ENCODE measurements at places on chromosomes 7 and 10. TPM values are rescaled to one million over a fixed set of nuclear protein-coding genes. Genes with fewer than 3 reads are reported as not detected.

DNA sequence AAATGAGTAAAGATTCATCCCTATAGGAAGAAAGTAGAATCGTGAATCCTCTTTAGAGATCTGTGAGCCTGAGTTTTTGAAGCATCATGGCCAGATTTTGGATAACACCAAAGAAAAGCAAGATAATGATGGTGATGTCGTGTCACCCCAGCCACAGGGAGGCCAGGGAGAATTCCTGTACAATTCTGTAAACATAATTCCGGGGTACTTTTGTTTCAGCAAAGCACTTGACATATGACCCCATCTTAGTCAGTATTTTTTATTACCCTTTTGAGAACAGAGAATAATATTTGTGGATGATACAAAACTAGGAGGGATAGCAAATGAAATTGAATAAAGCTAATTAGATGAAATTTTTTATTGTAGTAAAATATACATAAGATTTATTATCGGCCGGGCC is 33.8 kb downstream of the NACAD start:
- no peak overlapping the region for H3K27ac ChIP-seq
- no peak for DNase-seq
- no peaks in the 10 kb centered on the region for H3K27me3 ChIP-seq
- no peaks in the 10 kb centered on the region for H3K4me1 ChIP-seq
- no peaks in the 10 kb centered on the region for H3K36me3 ChIP-seq

DNA sequence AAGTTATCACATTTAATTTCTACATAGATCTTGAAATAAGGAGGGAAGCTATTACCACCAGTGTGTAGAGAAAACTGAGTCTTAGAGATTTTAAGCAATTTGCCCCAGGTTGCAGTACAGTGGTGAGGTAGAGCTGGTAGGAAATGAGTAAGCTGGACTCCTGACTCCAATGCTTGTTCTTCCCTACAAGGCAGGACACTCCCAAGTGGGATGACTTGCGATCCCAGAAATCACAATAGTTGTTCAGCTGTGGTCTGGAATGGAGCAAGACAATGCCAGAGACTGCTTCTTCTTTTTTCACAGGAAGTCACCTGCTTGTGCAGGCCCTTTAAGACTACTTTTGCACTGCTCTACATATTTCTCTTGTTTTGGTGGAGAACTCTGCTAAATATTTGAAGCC is 327.2 kb upstream of the BMPER start:
- H3K4me3 ChIP-seq = no peak overlapping the region
- H3K27me3 ChIP-seq = no peaks in the 10 kb centered on the region
- no peak overlapping the region for H3K27ac ChIP-seq
- no peaks in the 10 kb centered on the region for H3K36me3 ChIP-seq

HILPDA gene
- 41.5 TPM for total RNA-seq

DNA sequence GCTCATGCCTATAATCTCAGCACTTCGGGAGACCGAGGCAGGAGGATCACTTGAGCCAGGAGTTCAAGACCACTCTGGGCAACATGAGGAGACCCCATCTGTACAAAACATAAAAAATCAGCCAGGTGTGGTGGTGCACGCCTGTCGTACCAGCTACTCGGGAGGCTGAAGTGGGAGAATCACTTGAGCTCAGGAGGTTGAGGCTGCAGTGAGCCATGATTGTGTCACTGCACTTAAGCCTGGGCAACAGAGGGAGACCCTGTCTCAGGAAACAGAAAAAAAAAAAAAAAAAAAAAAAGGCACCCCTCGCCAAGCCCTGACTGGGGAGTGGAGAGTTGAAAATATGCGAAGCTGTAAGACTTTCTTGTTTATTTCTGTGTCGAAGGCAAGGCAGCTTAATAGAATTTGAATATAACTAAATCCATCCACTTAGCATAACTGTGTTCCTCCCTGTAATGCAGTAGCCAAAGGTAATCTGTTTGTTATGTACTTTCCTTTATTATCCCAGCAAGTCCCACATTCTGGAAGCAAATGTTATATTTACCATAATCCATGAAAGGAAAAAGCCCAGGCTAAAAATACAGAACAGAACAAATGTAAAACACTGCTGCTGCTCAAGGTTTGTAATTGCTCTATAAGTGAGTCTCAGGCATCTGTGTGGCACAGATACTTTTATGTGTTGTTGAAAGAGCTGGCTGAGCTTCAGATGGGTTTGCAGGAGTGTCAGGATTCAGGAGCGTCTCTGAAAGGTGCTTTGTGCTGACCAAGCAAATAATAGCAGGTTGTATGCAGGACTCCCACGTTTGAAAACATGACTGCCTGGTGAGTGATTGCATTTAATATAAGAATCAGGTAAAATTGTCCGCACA is 127.2 kb downstream of the CELF2 start:
- H3K36me3 ChIP-seq = no peaks in the 10 kb centered on the region
- no peaks in the 10 kb centered on the region for H3K27me3 ChIP-seq
- H3K27ac ChIP-seq = no peak overlapping the region
- DNase-seq = no peak

GRCh38 chr7:84865560-84865959 is 321.3 kb downstream of the SEMA3D start:
- H3K4me1 ChIP-seq = no peaks in the 10 kb centered on the region
- H3K27ac ChIP-seq = no peak overlapping the region
- no peak for DNase-seq
- H3K27me3 ChIP-seq = no peaks in the 10 kb centered on the region
- H3K4me3 ChIP-seq = no peak overlapping the region

- no peak overlapping the region for H3K27ac ChIP-seq
Measured at GRCh38 chr10:44843484-44843883, 67.7 kb upstream of the TMEM72 start.

DNA sequence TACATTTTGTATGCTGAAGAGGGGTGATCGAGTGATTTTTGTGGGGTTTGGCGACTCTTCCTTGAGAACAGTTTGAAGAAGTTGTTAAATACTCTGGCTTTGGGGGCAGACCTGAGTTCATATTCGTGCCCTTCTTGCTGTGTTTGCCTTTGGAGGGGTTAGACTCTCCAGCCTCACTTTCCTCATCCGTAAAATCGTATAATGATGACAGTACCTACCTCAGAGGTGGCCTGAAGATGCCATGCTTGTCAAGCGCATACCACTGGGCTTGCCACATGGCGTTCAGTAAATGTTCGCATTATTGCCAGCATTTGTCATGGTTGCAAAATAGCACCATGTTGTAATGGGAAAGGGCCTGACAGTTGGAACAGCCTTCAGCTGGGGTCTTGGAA is 1.3 kb downstream of the STK17A start:
- H3K4me3 ChIP-seq = peak overlapping the region; percentile 65
- H3K4me1 ChIP-seq = no peaks in the 10 kb centered on the region
- peak overlapping the region; percentile 91 for H3K27ac ChIP-seq
- no peaks in the 10 kb centered on the region for H3K36me3 ChIP-seq
- DNase-seq = no peak

GRCh38 chr10:11468126-11468742 is 143.2 kb downstream of the USP6NL start:
- no peak for DNase-seq
- no peaks in the 10 kb centered on the region for H3K27me3 ChIP-seq
- H3K4me1 ChIP-seq = no peaks in the 10 kb centered on the region

- no peak overlapping the region for H3K27ac ChIP-seq
- no peak overlapping the region for H3K4me3 ChIP-seq
Measured at GRCh38 chr10:121914661-121915060, 13.2 kb downstream of the ATE1 start.

STEAP2 gene
- total RNA-seq = 48.2 TPM

GNGT1 gene
- not detected for total RNA-seq

LEP gene
- not detected for total RNA-seq

CFAP46 gene
- total RNA-seq = 4.5 TPM

GRCh38 chr10:72133517-72133916 is 45.2 kb upstream of the SPOCK2 start:
- H3K4me1 ChIP-seq = no peaks in the 10 kb centered on the region
- H3K27me3 ChIP-seq = no peaks in the 10 kb centered on the region
- H3K27ac ChIP-seq = no peak overlapping the region
- H3K4me3 ChIP-seq = no peak overlapping the region
- DNase-seq = no peak

PODXL gene
- total RNA-seq = 33.7 TPM

GRCh38 chr7:3916146-3916545 is 615.1 kb downstream of the SDK1 start:
- no peaks in the 10 kb centered on the region for H3K27me3 ChIP-seq
- no peaks in the 10 kb centered on the region for H3K4me1 ChIP-seq
- DNase-seq = no peak
- no peaks in the 10 kb centered on the region for H3K36me3 ChIP-seq
- H3K27ac ChIP-seq = no peak overlapping the region

MEIG1 gene
- total RNA-seq = not detected

Measured in uterus (tissue), 4 donors.